Activated CD4-positive, alpha-beta T cell treated with anti-CD3 and anti-CD28 coated beads for 1 hour (primary cell): ENCODE measurements at places on chromosomes 1 and 21.

GRCh38 chr21:38661197-38661871 lies 144.4 kb upstream of the ETS2 start:
- DNase-seq, result no peak

DNA sequence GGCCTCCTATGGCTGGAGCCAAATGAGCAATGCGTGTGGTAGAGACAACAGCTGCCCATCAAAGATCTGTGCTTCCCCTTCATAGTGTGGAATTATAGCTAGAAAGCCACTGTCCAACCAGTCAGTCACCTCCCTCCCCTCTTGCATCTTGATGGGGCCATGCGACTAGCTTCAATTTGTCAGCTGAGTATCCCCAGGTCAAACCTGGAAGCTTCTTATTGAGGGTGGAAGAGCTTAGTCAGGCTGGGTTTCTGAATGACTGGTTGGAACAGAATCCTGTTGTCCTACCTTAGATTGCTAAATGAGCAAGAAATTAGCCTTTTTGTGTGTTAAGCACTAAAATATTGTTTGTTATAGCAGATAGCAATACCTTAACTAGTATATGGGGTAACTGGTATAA lies 625.4 kb downstream of the PTPRC start:
- DNase-seq, result no peak

- no peak for DNase-seq
Measured at GRCh38 chr1:55443175-55443915, 228.2 kb upstream of the USP24 start.

DNA sequence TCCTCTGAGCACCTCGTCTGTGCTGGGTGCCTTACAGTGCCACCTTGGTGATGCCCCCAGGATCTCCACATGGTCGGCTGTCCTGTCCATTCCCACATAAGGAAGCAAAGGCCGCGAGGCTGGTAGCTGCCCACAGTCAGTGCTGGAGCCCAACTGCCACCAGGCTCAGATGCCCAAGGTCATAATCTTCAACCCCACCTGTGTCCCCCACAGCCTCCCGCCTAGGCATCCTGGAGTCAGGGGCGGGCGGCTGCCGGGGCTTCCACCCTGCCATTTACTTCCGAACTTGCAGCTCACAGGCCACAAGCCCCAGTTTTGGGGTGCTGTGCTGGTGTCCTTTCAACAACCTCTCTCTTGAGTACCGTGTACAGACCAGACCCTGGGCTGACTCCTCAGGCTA lies 126.3 kb downstream of the CASZ1 start:
- no peak for DNase-seq

DNA sequence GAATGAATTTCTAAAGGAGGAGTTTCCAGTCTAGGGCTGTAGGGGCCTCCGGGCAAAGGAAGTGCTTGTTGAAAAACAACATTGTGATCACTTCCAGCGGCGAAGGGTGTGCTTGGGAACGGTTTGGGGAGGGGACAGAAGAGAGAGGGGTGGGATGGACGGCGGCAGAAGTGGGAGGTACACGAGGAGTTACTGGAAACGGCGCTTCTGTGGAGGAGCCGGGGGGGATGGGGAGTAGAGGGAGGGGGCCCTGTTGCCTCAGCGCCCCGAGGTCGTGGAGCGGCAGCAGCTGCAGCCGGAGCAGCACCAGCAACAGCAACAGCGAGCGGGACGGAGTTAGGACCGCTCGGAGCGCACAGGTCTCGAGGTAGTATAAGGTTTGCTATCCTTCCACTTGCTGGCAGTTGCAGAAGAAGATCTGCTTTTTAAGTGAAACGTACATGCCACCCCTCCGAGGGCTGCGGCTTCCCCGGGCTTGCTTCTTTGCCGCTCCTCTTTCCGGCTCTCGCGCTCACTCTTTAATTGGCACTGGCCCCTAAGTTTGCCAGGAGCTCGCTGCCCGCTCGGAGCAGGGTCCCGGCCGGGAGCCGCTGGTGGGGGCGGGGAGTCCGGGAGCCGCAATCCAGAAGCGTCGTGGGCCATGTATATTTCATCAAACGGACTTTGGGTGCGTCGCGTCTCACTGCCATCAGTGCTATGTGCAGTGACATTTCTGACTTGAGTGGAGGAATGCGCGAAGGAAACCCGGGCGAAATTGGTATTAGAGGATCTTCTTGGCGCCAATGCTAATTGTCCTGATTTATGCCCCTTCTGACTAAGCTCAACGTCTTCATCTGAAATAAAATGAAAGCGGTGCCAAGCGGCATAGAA lies 771 bp upstream of the NTNG1 start:
- no peak for DNase-seq

DNA sequence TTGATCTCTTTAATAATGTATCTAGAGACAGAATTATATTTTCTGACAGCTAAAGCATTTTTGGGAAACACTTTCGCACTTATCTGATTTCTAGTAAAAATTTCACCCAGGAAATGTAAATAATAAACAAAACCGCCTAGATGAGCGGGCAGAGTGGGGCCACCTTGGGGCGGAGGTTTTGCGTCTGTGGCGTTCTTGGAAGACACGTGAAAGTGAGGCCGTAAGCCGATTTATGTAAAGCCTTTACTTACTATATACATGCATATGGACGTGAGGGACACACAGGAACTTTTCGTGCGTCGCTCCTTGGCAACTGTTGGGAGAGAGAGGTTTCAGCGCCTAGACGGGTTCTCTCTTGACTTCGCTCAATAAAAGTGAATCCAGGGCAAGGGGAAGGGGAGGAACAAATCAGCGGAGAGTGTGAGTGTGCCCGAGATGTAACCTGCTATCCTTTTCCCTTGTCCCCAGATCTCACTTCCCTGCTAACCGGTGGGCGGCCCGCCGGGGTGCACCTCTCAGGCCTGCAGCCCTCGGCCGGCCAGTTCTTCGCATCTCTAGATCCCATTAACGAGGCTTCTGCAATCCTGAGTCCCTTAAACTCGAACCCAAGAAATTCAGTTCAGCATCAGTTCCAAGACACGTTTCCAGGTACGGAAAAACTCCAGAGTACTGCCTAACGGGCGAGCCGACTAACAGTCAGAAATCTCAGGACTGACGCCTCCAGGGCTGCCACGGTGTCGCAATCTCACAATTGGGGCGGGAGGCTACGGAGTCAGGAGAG lies 1.7 kb downstream of the HLX start:
- DNase-seq, result no peak

GRCh38 chr1:71804140-71804539 lies 478.2 kb downstream of the NEGR1 start:
- no peak for DNase-seq

DNA sequence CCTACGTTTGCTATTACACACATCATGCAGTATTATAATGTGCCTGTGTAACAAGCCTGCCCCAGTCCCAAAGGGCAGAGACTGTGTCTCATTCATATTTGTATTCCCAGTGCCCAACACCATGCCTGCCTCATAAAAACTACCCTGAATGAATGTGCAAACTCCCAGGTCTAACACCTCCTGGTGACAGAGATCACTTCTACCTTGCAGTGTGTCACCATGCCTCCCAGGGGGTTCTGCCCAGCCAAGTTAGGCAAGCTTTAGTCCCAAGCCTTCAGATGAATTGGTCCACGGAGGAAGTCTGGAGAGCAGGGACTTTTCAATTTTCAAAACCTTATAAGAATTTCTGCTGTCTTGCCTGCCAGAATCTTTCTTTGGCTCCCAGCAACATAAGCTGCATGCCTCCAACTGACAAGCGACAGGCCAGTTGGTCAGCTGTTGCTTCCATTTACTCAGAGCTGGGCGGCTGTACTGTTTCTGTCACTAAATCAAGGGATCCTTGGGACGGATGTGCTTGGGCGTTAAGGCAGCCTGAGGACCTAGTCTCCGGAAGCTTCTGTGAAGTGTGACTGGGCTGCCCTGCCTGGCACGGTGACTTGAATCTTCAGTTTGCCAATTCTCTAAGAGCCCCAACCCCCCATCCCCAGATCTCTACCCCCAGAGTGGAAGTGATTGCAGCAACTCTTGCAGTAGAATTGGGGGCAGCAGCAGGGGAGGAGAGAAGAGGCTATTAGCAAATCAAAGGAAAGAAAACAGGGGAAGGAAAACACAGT lies 1.2 kb downstream of the RXRG start:
- DNase-seq, result no peak

DNA sequence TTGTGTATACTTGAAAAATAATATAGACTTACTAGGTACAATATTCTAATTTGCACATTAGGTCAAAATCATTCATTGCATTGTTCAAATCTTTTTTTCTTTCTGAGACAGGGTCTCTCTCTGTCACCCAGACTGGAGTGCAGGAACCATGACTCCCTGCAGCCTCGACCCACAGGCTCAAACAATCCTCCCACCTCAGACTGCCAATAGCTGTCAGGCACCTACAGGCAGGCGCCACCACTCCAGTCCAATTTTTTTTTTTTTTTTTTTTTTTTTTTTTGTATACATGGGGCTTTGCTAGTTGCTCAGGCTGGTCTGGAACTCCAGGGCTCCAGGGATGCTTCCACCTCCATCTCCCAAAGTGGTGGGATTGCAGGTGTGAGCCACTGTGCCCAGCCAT lies 656.9 kb downstream of the KCNT2 start:
- DNase-seq, result no peak

DNA sequence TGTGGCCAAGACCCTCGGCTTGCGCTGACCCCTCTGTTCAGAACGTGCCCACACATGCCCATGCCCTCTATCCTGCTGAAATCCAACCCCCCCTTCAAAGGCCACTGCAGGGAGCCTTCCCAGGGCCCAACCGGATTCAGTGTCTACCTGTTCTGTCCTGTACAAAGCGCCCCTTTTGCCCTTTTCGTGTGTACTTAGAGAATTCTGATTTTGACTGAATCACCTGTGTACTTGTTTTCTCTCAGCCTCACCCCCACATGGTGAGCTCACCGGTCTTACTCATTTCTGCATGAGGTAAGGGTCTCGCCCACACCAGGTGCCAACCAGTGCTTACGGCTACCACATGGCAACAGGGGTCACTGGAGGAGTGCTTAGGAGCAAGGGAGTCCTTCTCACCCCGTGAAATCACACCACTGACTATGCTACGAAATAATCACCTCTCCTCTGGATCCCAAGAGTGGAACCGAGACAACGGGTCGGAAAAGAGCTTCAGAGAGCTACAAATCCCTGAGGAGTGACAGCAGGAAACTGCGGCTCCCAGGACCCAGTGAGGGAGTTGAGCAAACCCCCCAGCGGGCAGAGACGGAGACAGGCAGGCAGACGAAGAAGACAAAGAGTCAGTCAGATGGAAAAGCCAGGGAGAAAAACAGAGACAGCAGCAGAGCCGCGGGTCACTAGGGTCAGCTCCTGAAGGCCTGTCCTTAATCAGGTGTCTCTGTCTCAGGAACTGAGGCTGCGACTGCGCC lies 2.1 kb upstream of the S100A2 start:
- DNase-seq, result no peak

GRCh38 chr1:21098186-21098915 lies 78.3 kb downstream of the EIF4G3 start:
- no peak for DNase-seq

GRCh38 chr1:226942392-226942791 lies 2.3 kb downstream of the COQ8A start:
- DNase-seq, result no peak

DNA sequence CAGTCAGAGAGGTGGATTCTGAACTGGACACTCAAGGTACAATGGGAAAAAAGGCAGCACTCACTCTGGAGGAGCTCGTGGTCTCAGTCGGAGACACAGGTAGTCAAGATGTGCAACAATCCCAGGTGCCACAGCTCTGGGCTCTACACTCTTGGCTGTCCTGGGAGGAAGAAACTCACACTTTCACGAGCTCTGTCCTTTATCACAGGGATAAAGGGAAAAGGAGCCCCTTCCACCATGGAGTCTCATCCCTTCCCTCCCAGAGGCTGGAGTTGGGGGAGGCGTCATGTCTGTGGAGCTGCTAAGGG lies 20.3 kb downstream of the CDK18 start:
- DNase-seq, result no peak

DNA sequence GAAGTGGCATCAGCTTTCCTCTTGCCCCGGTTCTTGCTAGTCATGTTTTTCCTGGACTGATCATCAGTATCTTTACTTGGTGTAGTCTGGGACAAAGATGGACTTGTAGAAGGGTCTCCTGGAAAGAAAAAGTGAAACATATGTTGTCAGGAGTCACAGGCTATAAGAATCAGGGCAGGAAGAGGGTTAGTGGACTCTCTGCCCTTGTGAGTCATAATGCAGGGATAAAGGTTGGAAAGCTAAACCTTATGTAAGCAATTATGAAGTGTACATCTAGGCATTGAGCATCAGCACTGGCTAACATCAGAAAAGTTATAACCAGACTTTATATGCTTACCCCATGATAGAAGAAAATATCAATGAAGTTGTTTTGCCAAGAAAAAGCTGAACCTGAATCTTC lies 51.2 kb downstream of the XKR8 start:
- DNase-seq, result no peak

DNA sequence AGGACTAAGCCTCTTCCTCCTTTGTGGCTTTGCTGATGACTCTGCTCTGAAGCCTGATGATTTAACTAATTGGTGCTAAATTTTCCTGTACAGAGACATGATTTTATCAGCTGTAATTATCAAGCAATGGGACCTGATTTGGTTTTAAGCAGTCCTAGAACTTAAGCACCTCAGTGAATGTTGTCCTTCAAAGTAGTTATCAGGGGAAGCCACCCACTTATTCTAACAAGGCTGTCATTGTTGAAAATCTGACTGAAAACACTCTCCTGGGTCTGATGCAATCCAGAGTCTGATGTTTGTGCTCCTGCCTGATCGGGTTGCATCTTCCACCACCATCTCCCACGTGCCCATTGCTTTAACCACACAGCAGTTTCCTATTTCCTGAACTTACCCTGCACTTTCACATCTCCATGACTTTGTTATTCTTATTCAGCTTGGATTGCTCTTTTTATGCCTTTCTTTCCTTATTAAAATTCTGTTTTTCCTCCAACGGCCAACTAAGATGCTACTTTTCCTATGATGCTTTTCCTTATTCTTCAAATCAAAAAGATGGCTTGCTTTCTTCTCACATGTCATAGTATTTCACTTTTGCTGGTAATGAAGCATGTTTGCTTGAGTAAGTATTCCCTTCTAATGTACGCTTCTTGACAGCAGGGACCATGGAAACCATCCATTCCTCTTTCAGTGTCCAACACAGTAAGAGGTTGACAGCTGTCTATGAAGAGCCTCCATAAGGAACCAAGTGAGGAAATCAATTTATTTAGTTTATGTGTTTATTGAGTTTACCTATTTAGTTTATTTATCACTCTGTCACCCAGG lies 55.0 kb downstream of the S1PR1 start:
- DNase-seq, result no peak

- peak; percentile 52 for DNase-seq
Measured at GRCh38 chr21:42145569-42146272, 73.2 kb upstream of the ABCG1 start.

GRCh38 chr21:33969581-33969980 lies 54.0 kb upstream of the ATP5PO start:
- DNase-seq, result no peak

DNA sequence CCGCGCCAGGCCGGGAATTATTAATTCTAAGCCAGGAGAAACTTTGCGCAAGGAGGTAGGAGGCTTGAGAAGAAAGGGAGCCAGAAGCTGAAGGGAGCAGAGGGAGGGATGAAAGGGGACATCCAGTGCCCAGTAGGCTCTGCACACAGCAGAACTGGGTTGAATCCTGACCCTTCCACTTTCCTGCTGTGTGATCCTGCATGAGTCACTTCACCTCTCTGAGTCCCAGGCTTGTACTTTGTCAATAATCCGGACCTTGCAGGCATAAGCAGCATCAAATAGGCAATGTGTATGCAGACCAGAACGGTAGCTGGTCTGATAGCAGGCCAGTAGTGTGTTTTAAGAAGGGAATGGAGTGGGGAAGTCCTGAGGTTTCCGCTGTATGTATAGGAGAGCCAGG lies 25.5 kb upstream of the EPB41 start:
- DNase-seq, result no peak
